T-helper 2 cell (primary cell): ENCODE measurements at places on chromosomes 4 and X.

GRCh38 chr4:113646442-113646822 is 115.1 kb downstream of the CAMK2D start:
- no peak for DNase-seq

DNA sequence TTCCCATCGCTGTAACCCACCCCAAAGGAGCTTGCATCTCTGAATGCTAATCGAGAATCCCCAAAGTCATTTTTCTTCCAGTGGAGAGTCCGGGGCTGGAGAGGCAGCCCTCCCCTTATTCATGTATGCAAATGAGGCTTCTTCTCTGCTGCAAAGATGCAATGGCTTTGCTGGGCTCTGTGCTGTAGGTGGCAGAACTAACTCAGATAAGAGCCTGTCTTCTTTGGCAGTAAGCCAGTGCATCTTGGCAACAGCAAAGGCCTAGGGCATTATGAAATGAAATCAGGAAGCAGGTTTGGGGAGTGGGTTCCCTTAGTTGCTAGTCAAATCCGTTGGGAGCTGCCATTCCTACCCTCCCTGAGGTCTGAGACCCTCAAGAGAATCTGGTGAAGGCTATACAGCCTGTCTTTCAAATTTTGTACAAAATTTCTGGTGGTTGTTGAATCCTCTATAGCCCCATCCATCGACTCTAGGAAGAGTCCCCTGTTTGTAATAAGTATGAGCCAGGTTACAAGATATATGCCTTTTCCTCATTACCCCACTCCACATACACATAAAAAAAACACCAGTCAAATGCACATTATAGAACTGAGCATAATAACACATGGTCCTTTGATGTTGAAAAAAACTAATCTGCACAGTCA is 290.6 kb upstream of the TAPT1 start:
- no peak for DNase-seq

DNA sequence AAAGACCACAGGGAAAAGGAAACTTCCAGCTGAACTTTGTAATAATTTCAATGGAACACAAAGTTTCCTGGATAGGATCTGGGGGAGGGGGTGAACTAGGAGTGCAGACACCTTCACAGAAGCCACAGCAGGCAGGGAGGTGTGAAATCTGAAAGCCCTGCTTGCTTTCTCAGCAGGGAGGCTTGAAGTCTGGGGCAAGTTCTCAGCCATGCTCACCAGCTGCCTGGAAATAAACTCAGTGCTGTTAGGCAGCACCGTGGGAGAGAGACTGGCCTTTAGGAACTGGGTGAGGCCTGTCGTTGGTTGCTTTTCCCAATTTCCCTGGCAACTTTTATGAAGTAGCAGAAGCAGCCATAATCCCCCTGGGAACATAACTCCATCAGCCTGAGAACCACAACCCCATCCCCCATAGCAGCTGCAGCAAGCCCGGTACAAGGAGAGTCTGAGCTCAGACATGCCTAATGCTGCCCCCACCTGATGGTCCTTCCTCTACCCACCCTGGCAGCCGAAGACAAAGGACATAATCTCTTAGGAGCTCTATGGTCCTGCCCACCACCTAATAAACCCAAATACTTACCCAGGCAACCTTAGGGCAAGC is 39.2 kb upstream of the NMU start:
- no peak for DNase-seq

DNA sequence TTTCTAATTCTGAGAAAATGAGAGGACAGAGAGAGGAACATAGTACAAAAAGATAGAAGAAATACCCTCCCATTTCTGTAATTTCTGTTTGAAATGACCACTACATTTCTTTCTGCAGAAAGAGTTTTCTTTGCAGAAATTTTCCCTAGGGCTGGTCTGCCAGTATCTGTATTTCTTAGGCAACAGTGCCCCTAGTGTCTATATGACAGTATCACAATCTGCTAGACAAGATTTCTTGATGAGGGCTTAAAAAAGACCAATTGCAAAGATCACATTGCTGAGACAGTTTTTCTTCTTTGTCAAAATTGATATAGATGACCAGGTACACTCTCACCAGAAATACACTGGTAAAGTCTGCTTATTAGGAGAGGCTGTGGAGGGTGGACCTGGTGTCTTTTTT is 81.0 kb upstream of the ZDHHC15 start:
- no peak for DNase-seq

GRCh38 chr4:183828839-183829238 is 76.3 kb upstream of the STOX2 start:
- DNase-seq, result no peak

DNA sequence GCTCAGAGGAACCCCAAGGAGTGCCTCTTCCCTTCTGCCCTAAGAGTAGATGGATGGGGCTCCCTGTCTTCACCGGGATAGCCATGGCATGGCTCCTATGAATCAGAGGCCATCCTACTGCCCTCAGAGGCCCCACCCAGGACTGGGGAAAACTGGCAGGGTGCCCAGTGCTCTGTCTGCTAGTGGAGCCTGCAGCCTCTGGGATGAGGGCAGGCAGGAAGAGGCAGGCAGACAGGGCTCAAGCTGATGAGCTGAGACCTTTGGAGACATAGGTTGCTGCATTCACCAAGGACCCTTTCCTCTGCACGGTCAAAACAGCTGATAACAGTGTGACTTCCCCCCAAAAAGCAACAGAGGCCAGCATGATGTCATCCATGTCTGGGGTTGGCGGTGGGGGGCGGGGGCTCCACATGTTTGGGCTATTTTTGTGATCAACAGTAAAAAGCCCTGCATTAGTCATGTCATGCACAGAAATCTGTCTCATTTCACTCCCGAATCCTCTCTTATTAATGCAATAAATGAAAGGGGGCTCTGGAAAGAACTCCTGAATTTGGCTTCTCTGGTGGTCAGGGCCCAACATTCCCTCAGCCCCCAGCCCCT is 207.6 kb upstream of the MAMLD1 start:
- no peak for DNase-seq

DNA sequence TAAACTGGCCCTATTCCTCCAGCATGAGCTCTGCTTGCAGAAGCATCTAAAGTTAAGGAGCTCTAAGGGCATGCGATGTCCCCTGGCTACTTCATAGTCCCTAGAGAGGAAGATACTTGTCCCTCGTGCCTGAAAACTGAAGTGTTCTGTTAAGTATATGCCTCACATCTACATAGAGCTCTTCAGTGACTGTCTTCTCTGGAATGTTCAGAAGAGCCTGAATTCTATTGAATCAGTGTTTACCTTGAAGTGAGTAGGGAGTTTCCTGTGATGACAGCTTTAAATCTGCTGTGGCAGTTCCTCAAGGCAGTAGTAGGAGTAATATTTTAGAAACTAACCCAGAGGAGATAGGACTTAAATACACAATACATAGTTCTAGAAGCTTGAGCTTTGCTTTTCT is 111.2 kb downstream of the ZNF518B start:
- no peak for DNase-seq

GRCh38 chr4:42643685-42644084 is 13.2 kb downstream of the ATP8A1 start:
- DNase-seq, result no peak

GRCh38 chr4:154004016-154004415 is 215.1 kb upstream of the SFRP2 start:
- DNase-seq, result no peak

GRCh38 chrX:93422693-93423092 is 250.7 kb downstream of the NAP1L3 start:
- peak; percentile 3 for DNase-seq

GRCh38 chrX:119753639-119754257 is 4.6 kb upstream of the SOWAHD start:
- DNase-seq, result no peak

DNA sequence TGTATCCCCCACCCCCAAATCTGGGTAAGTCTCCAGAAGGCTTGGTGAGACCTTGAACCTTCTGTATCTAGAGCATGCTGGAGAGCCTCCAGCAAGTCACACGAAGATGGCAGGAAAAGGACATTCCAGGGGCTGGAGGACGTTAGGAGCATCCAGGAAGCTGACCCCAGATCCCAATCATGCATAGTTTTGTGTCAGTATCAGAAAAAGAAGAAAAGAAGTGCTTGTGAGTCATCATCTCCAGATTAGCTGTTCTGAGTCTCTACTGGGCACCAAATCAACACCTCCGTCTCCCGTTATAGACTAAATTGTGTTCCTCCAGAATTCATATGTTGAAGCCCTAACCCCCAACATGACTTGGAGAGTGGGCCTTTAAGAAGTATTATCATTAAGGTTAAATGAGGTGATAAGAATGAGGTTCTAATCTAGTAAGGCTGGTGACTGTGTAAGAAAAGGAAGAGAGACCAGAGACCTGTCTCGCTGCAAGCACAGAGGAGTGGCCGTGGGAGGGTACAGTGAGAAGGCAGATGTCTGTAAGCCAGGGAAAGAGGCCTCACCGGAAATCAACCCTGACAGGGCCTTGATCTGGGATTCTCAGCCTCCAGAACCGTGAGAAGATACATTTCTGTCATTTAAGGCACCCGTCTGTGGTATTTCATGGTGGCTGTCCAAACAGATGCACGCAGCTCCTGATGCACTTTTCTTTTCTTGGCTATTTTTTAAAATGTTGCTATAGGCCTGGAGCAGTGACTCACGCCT is 38.1 kb upstream of the CLDN24 start:
- no peak for DNase-seq

GRCh38 chr4:175944126-175944910 is 121.3 kb upstream of the WDR17 start:
- DNase-seq, result no peak

DNA sequence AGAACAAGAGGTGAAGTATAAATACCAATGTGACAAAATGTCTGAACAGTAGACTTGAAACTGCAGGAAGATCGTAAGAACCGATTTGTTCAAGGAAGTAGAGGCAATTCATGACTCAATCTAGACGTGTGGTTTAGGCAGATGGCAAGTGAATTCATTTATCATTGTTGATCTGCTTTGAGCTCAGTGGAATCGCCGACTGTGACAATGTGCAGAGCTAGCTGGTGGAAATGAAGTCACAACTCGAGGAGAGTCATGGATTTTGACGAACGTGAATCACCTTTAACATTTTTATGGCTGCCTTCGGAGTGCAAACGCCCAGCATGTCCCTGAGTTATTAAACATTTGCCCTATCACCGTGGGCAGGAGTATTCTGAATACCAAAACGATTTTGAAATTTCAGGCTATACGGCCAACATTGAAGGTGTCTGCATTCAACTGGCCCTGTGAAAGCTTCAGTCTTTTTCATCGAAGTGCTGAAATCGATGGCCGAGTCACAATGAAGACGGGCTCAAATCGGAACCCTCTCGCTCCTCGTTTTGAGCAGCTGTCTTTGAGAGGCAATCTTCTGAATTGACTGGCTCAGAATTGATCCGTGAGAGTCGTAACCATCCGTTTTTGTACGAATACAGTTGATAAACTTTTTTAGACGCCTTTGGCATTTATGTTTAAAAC is 689 bp upstream of the OGT start:
- DNase-seq, result peak; percentile 96

- DNase-seq, result no peak
Observed at GRCh38 chr4:53830511-53830910, 233.9 kb downstream of the CHIC2 start.

DNA sequence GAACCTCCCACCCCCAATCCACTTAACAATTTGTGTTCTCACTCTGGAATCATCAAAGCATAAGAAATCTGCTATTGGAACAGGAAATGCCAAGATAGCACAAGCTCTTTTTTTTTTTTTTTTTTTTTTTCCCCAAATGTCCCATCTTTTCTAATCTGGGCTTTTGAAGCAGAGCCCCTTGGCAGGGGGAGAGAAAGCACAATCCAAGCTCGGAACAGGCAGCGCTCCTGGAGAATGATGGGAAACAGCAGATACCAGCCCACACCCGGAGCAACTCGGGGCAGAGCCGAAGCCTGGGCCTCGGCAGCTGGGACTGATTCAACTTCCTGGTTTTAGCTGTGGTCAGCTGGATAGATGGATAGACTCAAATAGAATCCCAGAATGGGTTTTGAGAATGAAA is 235.1 kb downstream of the QDPR start:
- no peak for DNase-seq

GRCh38 chrX:155263854-155264628 is at the start of gene RAB39B:
Gene RAB39B, minus strand, starts transcription at chrX:155264491. Its CDS starts 203 bp downstream, at chrX:155264288.
- DNase-seq, result peak; percentile 88

DNA sequence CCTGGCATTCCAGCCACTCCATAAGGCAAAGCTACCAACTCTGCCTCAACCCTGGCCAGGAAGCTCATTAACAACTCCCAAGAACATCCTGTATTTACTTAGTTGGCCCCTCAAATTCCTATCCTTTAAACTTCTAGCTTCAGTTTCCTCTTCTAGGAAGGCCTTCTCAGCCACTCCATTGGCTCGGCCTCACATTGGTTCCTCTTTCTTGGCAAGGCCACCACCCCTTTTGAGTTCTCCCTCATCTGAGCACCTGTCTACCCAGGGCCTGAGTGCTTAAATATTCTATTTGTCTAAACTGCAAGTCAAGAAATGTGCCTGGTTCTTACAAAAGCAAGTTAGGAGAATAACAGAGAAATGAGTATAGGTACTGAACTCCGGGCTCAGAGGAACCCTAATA is 10.0 kb downstream of the SMC1A start:
- no peak for DNase-seq

- no peak for DNase-seq
Observed at GRCh38 chr4:133316909-133317308, 167.8 kb downstream of the PCDH10 start.

DNA sequence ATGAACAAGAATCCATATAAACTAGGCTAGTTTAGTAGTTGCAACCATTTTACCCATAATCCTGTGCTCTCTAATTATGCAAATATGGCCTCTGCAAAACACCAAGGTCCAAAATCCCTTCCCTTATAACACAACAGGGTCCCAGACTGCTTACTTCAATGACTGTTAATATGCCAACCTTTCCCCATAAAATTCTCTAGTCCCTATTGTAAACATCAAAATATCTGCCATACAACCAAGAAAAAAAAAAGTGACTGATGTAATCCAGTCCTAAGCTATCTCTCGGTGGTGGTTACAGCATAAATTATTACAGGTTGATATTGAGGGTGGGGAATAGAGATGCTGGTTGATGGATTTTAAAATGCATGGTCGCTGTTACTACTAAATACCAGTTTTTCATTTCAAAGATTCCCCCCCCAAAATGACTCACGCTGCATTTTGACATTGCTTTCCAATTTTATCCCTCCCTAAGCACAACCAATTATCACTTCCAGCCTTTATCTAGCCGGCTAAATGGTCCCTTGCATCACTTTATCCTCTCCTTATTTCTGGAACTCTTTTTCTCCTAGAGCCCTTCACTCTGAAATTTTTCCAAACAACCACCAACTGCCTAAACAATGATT is 44.8 kb downstream of the TSPAN5 start:
- no peak for DNase-seq

DNA sequence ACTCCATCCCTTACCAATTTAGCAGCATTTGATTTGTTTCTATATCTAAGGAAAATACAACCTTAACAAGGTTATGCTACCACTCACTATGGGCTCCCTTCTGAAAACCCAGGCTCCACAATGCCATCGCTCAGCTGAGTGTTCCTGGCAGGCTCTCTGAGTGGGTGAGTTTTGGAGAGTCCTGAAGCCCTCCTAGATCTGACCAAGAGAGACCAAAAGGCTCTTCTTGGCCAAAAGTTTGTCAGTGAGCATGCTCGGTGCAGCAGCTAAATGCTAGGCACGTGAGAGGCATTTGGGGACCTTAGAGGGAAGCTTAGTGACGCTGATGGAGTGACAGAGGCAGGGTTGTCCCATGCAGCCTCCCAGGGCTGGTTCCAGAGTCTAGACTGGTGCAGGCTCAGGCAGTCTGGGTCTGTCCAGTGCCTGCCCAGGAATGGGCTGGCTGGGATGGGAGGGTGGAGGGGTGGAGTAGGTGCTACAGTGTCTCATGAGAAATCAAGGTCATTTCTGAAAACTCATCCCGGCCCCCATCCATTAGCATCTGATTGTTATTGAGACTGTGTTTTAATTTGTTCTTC is 346.8 kb downstream of the NR3C2 start:
- DNase-seq, result no peak
